ENCODE measurements at places on chromosomes 2 and 18. TPM values are rescaled to one million over a fixed set of nuclear protein-coding genes. Genes with fewer than 3 reads are reported as not detected.

VAMP8 gene
- 94.0 TPM for total RNA-seq

NLRC4 gene
- total RNA-seq: not detected

CHST9 gene
- 0.17 TPM for total RNA-seq

GREB1 gene
- total RNA-seq: 2.2 TPM

INO80D gene
- 12.7 TPM for total RNA-seq

ACOXL gene
- not detected for total RNA-seq

AFF3 gene
- total RNA-seq: not detected

UGT1A5 gene
- total RNA-seq: 1.3 TPM

DYSF gene
- 46.5 TPM for total RNA-seq

TPO gene
- not detected for total RNA-seq

- peak; percentile 12 for DNase-seq
Measured at GRCh38 chr18:40935423-40935822, 1019.6 kb upstream of the PIK3C3 start.

DNA sequence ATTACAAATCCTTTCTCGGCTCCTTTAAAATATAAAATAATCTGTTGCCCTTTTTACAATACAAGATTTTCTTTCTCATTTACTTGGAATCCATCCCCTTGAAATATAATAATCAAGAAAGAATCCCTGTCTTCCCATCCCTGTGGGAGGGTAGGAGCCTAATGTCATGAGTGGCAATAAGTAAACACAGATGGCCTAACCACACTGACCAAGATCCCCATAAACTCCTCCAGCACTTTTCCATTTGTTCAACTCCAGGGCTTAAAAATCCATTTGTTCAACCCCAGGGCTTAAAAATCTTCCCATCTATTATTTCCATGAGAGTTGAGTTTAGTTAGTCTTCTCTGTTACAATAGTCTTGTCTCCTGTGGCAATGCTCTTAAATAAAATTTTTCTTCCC is 297.6 kb downstream of the CDH7 start:
- no peak for DNase-seq

DNA sequence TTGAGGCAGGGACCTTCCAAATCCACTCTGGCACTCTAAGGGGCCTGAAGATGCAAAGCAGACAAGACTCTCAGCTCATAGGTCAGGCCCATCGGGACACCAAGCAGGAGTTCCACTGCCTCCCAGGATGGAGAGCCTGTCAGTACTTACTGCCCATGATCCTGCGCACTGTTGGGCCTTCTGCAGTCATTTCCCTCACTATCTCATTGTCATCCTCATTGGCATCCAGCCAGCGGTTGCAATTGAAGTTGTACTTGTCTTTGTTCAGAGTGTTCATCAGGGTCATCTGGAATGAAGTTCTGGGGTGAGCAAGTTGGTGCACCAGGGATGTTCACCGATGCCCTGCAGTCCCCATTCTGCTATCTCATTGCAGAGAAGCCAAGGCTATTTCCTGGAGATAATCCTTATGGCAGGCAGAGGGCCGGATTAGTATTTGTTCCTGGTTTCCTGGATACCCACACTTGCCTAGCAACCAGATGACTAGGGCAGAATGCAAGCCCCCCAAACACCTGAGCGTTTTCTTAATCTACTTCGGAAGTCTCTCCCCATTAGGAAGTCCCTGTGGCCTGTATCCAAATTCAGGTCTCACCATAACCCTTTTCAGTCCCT is 65.1 kb downstream of the LOXHD1 start:
- DNase-seq: no peak

GRCh38 chr18:3054780-3055179 is 41.8 kb upstream of the LPIN2 start:
- no peak for DNase-seq

DNA sequence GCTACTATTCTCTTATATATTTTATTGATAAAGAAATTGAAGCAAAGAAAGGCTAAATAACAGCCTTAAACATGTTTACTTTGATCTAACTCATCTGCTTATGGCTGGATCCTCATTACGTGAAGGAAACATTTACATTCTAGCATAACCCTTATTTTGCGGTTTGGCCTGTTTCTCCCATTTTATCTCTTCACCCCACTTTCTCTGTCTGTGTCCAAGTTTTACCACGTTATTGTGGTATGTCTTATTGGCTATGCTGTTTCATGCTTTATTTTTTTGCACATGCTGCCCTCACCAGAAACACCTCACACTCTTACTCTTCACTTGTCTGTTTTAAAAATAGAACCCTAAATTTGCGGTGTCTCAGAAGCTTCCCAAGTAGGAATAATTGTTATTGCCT is 78.5 kb downstream of the RPIA start:
- no peak for DNase-seq

GRCh38 chr2:223722226-223722625 is 115.2 kb downstream of the AP1S3 start:
- DNase-seq: no peak

DNA sequence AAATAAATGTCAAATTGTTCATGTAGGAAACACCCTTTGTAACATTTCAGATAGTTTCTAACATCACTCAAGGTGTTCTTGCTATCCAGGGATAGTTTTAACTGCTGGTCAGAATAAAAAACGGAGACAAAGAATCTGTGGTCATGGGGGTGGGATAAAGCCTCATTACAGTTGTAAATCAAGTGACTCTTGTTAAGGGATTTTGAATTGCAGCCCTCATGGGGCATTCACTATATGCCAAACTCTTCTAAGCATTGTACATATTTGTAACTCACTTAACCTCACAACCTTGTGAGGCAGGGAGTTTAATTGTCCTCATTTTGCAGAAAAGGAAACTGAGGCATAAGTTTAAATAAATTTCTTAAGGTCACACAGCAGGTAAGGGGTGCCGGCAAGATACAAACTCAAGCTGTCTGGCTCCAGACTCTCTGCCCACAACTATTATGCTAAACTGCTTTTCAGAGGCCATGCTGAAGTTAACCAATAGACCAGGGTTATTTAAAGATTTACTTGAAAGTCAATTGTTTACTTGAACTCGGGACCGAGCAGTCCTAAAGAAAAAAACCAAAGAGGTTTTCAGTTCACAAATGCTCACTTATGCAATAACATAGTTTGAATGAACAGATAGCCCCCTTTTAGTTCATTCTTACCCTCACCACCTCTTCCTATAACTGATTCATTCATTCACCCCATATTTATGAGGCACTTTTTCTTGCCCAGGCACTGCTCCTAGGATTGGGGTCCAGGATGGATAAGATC is 121.6 kb upstream of the FZD5 start:
- no peak for DNase-seq

DNA sequence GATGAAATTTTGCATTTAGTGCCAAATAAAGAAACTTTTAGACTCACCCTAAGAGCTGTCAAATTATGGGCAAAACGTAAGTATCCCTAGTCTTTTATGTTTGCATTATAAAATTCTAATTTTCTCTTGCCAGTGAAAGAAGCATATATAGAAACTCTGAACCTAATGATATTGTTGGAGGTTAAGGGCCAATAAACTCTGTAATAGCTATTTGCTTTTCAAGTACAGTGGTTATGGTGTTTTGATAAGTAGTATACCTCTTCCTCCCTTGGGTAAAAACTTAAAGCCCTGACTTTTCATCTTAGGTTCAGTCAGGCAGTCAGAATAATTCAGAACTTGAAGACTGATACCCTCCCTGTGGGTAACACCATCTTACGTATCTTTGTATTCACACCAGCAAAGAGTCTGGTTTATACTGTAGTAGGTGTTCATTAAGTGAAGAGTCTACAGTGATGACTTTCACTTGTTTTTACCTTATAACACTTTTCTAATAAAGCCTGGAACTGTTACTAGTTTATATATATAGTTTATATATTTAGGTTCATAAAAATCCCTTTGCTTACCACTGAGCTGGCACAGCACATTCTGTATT is 19.1 kb downstream of the PAPOLG start:
- no peak for DNase-seq

- peak; percentile 52 for DNase-seq
Measured at GRCh38 chr2:189492451-189492850, 51.2 kb downstream of the WDR75 start.

DNA sequence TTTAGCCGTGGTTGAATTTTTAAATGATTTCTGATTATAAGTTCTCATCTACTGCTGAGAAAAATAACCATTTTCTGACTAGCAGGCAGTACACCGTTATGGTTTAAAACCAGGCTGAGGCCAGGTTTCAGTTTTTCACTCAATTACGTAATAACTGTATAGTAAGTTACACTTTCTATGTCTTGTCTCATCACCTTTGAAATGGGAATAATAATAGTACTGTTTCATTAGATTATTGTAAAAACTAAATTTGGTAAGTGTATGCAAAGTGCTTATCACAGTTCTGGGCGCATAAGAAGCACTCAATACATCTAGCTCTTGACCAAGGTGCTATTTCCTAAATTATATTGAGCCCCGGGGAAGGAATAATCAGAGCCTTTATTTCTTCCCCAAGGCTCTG is 76.8 kb downstream of the LIMS1 start:
- no peak for DNase-seq

DNA sequence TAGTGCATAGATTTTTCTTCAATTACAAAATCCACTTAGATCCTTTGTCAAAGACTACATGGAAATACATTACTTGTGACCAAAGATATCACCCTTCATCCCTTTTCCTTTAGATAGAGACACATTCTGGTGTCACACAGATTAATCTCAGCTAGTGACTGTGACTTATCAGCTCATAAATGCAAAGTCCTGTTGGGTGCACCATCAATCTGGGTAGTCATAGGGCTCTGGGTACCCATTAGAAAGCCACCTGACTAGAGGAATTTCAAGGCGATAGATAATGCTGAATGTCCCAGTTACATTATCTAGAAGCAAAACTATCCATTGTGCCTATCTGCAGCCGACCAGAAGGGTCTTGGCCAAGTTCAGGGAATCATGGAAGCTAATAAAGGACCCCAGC is 2.6 kb upstream of the APOB start:
- DNase-seq: no peak

Measured in mammary epithelial cell (primary cell).